ENCODE measurements at places on chromosomes 12 and 14.
A peak's percentile ranks its signal among the peaks of the same experiment; 100 is the strongest.

DNA sequence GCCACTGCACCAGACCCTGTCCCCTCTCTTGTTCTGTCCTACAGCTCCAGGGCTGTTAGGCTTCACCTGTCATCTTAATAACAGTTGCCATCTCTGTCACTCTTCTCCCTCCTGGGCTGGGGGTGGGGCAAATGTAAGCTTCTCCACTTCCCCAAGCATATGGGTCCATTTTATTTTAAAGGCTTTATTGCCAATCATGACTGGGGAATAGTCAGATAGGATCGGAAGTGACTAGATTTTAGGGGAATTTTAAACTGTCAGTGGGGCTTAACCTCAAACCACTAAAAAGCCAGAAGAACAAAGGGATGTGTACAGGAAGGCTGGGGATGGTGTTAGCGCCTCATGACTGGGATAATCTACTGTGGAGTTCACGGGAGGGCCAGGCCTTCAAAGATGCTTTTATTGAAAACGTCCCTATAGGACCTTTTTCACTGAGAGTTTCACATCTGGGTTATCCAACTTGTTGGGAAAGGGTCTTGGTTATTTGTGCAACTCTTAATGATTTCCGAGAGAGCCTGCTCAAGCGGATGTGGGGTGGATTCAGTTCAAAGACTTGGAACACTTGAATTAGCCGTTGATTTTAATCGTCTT is 41.6 kb downstream of the CHST11 start:
- DNase-seq: peak; percentile 28

GRCh38 chr12:63911341-63911740 is 66.8 kb downstream of the SRGAP1 start:
- DNase-seq: no peak

GRCh38 chr14:91027561-91027960 is 32.9 kb downstream of the RPS6KA5 start:
- no peak for DNase-seq

DNA sequence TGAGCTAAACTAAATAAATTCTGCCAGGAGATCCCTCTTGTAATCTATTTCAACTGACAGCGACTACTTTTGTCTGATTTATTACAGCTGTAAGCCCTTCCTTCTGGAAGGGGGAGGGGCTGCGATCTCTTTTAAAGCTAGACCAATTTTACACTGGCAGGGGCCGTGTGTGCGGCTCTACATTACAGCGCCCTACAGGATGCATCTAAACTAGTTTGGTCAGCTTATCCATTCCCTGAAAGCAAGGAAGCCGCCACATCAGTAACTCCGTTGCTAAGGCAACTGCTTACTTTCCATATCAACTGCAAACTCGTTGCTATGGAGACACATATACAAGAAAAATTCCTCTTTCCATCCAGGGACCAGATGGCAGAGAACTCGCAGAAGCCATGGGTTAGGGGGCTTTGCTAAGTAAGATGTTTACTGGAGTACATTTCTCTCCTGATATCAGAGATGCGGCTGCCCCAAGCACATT is 17.4 kb downstream of the FOXN3 start:
- DNase-seq: no peak

All from stimulated activated CD4-positive, alpha-beta T cell treated with anti-CD3 and anti-CD28 coated beads, Interleukin-1b, Interleukin-23, amount 100 ng/mL, for 24 hours (primary cell).